ENCODE measurements at places on chromosomes 5 and 9.
A peak's percentile ranks its signal among the peaks of the same experiment; 100 is the strongest.

GRCh38 chr5:60495644-60496520 lies 204.1 kb downstream of the DEPDC1B start:
- DNase-seq, result no peak

DNA sequence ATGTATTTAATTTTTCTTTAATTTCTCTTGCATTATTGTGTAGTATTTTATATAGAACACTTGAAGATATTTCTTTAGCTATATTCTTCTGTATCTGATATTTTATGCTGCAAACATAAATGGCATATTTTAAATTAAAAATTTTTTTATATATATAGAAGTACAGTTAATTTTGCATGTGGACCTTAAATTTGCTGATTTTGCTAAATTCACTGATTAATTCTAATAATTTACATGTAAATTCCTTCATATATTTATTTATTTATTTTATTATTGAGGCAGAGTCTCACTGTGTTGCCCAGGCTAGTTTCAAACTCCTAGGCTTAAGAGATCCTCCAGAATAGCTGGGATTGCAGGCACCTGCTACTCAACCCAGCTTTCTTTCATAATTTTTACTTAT lies 276.9 kb downstream of the PRR16 start:
- DNase-seq, result no peak

DNA sequence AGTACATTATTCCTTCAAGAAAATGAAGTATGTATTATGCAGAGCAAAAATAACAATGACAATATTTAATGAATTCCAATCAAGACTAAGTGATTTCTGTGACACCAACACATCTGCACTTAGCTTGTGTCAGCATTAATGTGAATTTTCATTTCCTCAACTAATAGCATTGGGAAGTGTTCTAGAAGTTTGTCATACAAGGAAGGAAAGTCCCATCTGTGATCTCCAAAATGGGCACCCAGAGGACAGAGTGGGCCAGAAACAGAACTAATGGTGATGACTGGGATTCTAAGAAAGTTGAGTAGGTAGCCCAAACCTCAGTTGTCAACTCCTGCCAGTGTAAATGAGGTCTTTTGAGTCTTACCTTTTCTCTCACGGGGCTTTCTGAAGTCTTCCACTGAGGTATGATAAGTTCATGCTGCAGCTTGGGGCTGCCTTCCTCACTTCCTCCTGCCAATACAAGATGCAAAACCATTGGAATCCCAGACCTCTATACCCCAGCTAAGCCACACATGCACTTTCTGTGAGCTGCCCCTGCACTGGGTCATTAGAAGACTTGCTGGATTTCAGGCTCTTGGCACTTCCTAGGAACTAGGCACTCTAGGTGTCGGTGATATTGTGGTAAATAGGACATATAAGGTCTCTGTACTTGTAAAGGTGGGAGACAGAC lies 4.9 kb downstream of the ADAM19 start:
- no peak for DNase-seq

GRCh38 chr9:90086101-90086511 lies 481.3 kb downstream of the GADD45G start:
- peak; percentile 51 for DNase-seq

DNA sequence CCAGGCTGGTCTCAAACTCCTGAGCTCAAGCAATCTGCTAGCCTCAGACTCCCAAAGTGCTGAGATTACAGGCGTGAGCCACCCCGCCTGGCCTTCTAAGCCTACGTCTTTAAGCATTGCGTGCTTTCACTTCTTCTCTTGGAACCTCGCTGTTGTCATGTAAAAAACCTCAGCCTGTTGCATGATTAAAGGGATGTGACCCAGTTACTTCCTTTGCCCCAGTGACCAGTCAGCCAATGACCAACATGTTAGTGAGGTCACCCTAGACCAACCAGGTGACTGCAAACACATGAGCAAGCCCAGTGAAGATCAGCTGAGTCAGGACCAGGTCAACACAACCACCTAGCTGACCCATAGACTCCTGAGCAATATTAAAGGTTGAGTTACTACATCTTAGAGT lies 10.5 kb downstream of the KIF4B start:
- DNase-seq, result no peak

DNA sequence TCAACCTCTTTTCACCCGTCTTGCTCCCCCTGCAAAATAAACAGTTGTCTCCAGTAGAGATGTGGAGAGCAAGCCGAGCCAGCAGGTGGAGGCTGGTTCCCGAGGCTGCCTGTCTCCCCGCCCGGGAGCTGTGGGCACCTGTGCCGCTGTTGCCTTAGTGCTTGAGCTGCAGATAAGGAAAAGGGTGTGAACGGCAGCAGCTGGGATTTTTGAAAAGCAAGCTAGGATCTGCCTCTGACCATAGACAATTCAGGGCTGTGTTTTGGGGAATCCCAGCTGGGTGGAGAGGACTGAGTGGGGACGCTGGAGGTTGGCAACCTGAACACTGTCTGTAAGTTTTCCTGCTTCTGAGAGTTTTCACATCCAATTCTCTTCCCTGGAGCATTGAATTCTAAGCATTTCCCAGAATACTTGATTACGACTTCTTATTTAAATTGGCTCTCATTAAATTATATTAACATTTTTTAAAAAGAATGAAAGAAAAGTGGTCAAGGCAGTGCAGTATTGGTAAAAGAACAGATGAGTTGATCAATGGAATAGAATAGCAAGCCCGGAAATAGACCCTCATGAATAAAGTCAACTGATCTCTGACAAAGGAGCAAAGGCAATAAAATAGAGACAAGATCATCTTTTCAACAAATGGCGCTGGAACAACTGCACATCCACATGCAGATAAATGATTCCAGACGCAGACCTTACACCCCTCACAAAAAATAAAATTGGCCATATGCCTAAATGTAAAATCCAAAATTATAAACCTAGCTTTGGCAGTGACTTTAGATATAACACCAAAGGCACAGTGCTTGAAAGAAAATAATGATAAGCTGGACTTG lies 9.7 kb downstream of the WNK2 start:
- DNase-seq, result peak; percentile 37

- DNase-seq, result no peak
Observed at GRCh38 chr5:137016783-137017324, 482.3 kb downstream of the SPOCK1 start.

- DNase-seq, result peak; percentile 95
Observed at GRCh38 chr5:134873987-134874830, at the start of gene TXNDC15. Gene TXNDC15 (plus strand): TSS chr5:134874371. CDS start chr5:134874428, 57 bp downstream.

- DNase-seq, result no peak
Observed at GRCh38 chr5:171363846-171364245, 23.8 kb upstream of the NPM1 start.

DNA sequence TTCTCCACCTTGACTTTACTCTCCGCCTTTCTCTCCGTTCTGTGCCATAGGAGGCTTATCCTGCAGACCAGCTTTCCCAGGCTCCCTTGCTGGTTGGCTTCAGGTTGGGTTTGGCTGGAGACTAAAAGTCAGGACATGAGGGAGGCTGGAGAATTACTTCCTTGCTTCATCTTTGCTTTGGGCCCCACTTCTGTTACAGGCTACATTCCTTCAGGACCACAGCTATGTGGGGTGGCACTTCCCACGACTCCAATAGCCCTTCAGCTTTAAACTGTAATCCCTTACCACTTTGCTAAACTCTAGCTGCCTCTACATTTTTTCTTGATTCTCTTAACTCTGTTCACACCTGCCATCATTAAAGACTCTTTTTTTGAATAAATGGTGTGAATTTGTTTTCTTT lies 186.7 kb upstream of the NR4A3 start:
- DNase-seq, result no peak

- DNase-seq, result peak; percentile 26
Observed at GRCh38 chr9:137007108-137007815, 10.9 kb upstream of the CLIC3 start.

DNA sequence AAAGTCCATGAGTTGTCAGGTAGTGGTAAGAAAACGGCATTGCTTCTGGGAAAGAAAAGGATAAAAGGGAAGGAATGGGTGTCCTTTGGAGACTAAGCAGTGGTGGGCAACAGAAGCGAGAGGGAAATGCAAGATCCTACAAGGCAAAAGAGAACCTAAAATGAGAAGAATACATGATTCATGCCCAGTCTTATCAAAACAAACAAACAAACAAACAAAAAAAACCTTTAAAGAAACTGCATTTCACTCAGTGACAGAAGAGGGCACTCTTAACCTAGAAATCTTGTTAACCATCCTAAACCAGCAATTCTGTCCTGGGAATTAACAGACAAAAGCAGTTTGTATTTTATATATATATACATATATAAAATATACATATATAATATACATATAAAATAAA lies 88.5 kb downstream of the SUSD1 start:
- peak; percentile 40 for DNase-seq

GRCh38 chr5:107607671-107608345 lies 62.9 kb downstream of the EFNA5 start:
- no peak for DNase-seq

DNA sequence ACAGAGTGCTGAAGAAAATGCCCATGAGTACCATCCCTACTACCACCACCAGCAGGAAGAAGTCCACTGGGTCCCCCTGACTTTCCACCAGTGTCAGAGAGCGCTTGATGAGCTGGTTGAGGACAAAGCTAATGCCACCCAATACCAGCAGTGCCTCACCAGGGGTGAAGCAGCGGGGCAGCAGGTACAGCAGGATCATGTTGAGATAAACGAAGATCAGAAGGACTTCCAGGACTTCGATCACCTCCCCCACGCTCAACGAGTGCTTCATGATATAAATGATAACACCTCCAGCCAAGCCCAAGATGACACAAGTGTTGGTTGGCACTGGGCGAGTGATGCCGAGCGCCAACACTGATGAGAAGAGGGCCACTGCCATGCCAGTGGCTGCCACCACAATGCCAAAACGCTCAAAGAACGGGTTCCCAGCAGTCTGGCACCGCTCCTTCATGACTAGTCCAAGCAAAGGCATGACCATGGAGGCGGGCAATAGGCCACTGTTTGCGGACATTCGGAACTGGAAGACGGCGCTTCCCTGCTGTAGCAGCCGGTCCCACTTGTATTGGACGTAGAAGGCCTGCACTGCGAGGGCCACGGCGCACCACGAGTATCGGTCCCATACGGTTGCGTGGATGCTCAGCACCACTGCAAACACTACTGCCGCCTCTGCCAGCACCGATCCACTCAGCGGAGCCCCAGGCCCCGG lies 679 bp downstream of the DOLK start:
- no peak for DNase-seq

DNA sequence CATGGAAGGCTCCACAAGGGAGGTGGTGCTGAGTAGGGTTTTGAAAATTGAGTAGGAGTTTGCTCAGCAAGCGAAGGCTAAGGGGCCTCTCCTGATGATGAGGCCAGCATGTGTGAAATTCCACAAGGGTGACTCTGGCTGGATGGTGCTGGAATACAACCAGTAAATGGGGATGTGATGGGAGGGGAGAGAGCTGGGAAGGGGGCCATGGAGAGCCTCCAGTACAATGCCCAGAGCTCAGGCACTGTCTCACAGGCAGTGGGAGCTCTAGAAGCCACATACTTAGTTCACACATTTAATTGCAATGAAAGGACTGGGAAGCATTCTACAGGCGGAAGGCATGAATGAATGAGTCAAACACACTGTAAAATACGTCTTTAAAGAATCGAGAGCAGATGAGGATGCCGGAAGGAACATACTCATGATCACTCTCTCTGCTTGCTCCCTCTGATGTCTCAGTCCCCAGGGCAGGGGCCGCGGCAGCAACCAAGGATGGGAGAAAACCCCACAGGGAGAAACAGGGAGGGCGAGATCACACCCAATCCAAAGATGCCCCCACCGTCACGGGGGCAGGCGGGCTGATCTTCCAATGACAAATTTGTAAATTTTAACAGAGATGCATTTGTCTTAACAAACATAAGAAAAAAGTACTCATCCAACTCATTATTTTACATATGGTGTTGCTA lies 261.0 kb downstream of the NSG2 start:
- DNase-seq, result no peak

GRCh38 chr9:91332546-91333231 lies 29.0 kb downstream of the AUH start:
- DNase-seq, result no peak

- DNase-seq, result no peak
Observed at GRCh38 chr5:71969460-71969859, 137.8 kb upstream of the MAP1B start.

DNA sequence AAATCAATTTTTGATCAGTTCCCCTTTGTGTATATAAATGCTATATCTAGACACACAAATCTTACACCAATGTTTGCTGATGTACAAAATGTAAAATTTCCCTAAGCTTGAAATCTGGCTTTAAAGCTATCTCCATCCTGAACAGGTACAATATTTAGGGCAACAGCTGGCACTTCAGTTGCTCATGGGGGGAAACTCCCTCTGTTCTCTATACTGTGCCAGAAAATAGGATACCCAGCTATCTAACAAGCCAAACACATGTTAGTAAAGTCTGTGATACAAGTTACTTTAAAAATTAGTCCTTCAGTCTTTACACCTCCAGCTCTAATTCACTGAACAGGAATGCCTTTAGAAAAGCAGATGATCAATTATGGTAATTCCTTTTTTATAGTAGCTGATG lies 191.8 kb downstream of the SLF1 start:
- DNase-seq, result no peak

- no peak for DNase-seq
Observed at GRCh38 chr5:104016646-104017045, 454.1 kb upstream of the NUDT12 start.

- peak; percentile 85 for DNase-seq
Observed at GRCh38 chr5:154049636-154050035, 10.9 kb downstream of the MFAP3 start.

- no peak for DNase-seq
Observed at GRCh38 chr9:97527626-97528528, 26.4 kb downstream of the TMOD1 start.

DNA sequence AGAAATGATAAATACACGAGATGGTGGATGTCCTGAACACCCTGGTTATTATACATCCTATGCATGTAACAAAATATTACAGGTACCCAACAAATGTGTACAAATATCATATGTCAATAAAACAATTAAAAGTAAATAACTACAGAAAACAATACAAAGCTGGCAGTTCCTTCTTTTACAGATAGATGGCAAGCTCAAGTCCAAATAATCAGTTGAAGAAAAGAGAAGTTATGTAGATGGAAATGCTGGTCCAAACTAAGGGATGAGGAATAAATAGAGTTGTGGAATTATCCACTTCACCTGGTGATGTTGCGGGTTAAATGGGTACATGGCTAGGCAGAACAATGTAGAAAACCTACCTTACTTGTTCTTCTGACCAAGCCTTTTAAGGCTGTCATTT lies 79.4 kb downstream of the PALM2AKAP2 start:
- DNase-seq, result no peak

DNA sequence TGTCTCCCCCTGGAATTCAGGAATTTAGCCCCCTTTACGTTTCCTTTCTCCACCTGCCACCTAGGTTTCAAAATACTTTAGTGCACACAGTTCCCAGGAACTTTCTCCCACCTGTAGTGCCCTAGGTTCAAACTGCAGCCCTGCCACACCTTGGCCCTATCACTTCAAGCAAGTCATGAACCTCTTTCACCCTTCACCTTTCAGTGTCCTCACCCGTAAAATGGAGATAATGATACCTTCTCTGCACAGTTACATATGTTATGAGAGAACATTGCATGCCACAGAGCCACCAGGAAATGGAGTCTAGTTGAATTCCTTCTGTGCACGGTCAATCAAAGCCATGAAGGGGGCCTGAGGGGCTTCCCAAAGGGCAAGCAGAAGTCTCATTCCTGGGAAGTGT lies 9.8 kb upstream of the EEIG1 start:
- no peak for DNase-seq
